ENCODE measurements at places on chromosomes 4 and X.

DNA sequence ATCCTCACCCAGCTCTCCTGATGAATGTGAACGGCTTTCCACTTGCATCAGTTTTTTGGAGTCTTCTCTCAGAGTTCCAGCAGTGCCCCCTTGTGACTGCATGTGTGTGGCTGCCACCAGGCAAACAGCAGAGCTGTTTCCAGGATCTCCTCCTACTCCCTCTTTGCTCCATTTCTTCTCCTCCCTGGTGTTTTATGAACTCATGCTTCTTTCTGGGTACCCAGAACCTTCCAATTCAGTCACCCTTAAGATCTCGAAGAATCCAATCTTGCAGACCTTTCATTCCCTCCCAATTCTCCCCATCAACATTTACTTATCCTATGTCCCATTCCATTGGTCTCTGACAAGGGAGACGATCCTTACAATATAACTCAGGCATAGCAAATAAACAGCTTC, 6.8 kb upstream of the TCEANC start:
- peak; percentile 78 for DNase-seq

- no peak for DNase-seq
These were observed 319.5 kb upstream of the POF1B start for GRCh38 chrX:85698921-85699320.

DNA sequence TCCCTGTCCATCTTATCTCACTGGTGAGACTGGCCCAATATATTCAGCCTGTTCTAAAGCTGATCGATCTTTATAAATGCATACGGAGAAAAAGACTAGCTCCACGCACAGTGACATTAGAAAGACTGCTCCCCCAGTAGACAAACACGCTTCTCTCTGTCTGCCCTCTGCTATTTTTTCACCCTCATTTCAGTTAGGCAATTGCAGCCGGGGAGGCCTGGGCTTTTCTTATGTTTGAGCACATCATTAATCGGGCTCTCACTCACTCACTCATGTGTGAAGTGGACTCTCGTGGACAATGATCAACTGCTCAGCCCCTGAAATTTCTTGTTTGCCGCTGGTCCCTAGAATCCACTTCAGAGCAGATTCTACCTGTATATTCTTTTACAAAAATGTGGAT, 824.7 kb upstream of the TENM3 start:
- DNase-seq, result no peak

GRCh38 chr4:100461807-100462605, 55.8 kb downstream of the EMCN start:
- DNase-seq, result no peak

GRCh38 chrX:23885803-23886202, 21.9 kb downstream of the APOO start:
- peak; percentile 48 for DNase-seq

All from choroid plexus epithelial cell (primary cell).